ENCODE measurements at places on chromosomes 13 and 19. TPM values are rescaled to one million over a fixed set of nuclear protein-coding genes. Genes with fewer than 3 reads are reported as not detected.
A peak's percentile ranks its signal among the peaks of the same experiment; 100 is the strongest.

GZMM gene
- not detected for total RNA-seq

GRCh38 chr19:45515807-45516401, 8.6 kb downstream of the VASP start:
- no peaks in the 10 kb centered on the region for H3K27me3 ChIP-seq
- DNase-seq, result no peak
- H3K27ac ChIP-seq, result peak overlapping the region; percentile 76
- H3K4me1 ChIP-seq, result peaks cover 76% of the 10 kb centered on the region
- no peak overlapping the region for H3K4me3 ChIP-seq
- H3K36me3 ChIP-seq, result peaks cover 29% of the 10 kb centered on the region

COMP gene
- total RNA-seq, result 0.04 TPM

DNA sequence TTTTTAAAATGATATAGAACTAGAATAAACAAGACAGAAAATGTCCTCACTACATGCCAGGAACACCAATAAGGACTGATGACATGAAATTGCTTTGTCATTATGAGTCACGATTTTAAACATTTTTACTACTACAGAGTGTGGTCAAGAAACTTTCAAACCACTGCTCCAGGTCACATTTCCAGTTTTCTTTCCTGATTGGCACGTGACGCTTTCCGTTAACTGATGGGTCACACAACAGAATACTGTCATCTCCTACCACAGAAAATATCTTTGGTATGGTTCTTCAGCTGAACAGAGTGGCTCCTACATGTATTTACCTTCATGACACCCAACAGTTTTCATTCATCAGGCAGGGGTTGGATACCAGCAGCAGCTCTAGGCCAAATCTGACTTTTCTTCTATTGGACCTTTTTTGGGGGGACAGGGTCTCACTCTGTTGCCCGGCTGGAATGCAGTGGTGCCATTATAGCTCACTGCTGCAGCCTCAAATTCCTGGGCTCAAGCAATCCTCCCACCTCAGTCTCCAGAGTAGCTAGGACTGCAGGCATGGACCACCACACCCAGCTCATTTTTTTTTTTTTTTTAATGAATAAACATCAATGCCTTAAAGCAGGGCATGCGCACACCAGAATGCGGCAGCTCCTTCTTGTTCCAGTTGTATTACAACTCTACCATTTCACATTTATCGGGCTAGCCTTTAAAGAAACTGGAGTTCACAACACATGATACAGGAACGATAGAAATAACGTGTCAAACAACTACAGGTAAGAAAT, 147.4 kb downstream of the RNF17 start:
- peaks cover 28% of the 10 kb centered on the region for H3K36me3 ChIP-seq
- H3K27me3 ChIP-seq, result no peaks in the 10 kb centered on the region
- H3K4me1 ChIP-seq, result peaks cover under 1% of the 10 kb centered on the region
- H3K4me3 ChIP-seq, result no peak overlapping the region
- no peak for DNase-seq

- peaks cover 24% of the 10 kb centered on the region for H3K4me1 ChIP-seq
- peaks cover 11% of the 10 kb centered on the region for H3K27me3 ChIP-seq
- H3K4me3 ChIP-seq, result no peak overlapping the region
- H3K36me3 ChIP-seq, result no peaks in the 10 kb centered on the region
These were observed 24.7 kb downstream of the CILP2 start for GRCh38 chr19:19562665-19563347.

Measured in HepG2 (cell line).